ENCODE measurements at places on chromosomes 7 and 10.

DNA sequence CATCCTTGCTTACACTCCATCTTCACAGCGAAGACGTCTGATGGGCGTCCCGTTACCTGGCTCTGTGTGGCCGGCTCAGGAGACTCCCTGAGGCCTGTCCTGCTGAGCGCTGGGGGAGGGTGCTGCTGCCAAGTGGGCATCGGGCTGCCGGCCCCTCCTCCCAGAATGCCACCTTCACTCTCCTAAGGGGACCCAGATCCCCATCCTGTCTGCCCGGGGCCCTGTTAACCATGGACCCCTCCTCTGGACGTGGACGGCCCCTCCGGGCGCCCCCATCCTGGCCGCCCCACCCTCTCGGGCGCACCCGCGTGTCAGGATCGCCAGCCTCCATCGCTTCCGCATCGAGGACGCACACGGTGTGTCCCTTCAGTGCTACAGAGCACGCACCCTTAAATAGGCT lies 7.3 kb upstream of the FOXL3 start:
- DNase-seq, result no peak

GRCh38 chr7:90846192-90846591 lies 250.1 kb downstream of the CDK14 start:
- no peak for DNase-seq

DNA sequence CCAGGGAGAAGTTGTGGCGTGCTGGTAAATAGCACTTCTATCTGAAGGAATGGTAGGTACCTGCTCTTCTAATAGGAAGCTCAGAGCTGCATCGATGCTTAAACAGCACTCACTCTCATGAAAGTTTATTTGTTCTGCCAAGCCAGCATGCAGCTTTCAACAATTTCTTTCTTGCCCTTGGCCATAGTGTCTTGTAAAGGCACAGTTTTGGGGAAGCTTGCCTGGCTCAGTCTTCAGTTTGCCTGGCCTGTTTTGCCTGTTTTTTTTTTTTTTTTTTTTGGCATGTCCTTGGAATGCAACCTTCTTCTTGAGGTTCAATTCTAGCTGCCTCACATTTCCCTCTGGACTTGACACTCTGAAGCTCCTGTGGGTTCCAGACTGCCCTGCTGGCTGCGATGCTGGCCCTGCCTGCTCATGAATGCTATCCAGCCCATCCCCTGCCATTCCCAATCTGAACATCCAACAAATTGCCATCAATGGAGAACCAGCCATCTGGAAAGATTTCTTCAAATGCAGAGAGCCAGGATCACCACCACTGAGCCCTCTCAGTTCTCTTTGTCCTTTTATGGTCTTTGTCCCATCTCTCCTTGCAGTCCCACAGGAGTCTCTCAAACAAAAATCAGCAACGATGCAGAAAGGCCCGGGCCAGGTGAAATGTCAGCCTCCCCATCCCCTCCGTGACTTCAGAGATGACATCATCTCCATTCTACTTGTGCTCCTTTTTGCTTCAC lies 133.9 kb downstream of the ANLN start:
- no peak for DNase-seq

- no peak for DNase-seq
These were observed 987.9 kb downstream of the KCNMA1 start for GRCh38 chr10:76649723-76650127.
